ENCODE measurements at places on chromosomes 1 and 21.

DNA sequence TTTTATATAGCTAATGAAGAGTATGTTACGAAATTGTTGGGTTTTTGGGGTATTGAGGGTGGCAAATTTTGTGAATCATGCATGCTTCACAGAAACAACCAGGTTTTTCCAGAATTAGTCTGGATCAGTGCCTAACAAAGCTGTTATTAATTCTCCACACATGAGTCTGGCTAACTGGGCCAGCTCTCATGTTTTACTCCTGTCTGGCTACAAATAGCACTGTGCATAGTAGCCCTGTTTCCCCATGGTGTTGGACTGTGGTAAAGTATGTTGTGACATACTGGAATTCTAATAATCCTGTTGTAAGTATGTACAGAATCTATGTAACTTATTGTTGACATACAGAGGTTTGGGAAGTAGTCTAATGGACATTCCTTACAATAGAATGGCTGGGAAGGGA lies 35.8 kb downstream of the S100B start:
- DNase-seq = no peak

DNA sequence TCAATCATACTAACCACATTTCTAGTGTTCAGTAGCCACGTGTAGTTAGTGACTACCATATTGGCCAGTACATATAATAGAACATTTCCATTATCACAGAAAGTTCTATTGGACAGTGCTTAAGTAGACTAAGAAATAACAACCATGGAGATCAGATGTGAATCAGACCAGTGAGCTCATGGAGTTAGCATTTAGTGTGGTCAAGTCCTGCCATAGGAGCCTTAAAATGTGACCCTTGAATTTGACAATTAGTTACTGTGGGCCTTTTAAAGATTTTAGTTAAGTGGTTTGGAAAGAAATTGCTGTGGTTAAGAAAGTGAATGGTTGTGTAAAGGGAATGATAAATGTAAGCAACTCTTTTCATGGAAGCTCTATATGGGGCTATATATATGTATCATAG lies 123.4 kb downstream of the POU2F1 start:
- DNase-seq = no peak

- DNase-seq = no peak
Observed at GRCh38 chr1:185556561-185556960, 177.6 kb upstream of the HMCN1 start.

DNA sequence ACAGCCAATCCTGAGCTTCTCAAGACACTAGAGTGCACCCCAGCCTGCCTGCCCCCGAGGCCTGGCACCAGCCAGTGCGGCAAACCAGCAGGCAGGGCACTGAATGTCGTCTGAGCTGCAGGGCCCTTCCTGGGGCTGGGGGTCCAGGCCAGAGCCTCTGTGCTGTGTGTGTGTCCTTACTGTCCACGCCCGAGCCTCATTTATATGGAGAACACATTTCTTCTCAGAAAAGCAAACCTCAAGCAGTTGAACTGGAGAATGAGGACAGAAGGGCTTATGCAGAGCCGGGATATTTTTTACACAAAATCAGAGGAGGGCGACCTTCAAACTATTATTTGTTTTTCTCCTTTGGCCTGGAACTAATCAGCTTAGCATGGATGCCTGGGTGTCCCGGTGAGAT lies 52.7 kb downstream of the POFUT2 start:
- no peak for DNase-seq

DNA sequence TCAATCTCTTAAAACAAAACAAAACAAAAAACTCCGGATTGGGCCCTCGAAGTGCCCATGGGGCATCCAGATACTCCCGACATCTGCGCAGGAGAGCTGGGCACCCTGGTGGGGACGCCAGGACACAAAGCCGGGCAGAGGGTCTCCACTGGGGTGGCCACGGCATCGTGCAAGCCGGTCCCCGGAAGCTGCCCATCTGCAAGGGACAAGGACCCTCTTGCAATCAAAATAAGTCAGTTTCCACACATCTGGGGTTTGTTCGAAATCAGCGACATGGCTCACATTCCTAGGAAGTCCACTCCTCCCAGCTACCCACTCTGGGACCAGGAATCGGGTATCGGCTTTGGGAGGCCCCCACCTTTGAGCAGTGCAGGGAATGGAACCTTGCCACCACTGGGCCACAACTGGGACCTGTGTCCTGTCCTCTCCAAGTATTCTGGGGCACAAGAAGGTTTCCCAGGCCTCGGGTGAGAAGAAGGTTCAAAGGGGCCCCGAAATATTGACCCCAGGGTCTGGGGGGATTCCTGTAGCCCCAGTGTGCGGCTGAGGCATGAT lies 4.6 kb upstream of the PRDM16 start:
- no peak for DNase-seq

- DNase-seq = no peak
Observed at GRCh38 chr1:121518726-121519041, 333.9 kb downstream of the SRGAP2C start.

GRCh38 chr1:223337174-223337869 lies 26.7 kb downstream of the SUSD4 start:
- no peak for DNase-seq

DNA sequence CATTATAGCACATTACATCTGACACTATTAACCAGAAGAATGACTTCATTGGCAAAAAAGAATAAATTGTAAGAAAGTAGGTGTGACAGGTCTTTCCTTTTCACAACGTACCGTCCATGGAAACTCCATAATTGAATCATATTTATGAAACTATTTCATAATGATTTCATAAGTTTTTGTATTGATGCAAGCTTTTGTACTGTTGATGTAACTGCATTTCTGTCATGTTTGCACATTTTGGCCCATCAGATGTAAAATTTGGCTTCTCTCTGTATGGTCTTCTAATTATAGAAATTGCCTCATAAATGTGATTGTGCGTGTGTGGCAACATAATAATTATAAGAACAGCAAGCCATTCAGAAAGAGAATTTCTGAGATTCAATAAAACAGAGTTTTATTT lies 180.7 kb upstream of the ZNHIT6 start:
- no peak for DNase-seq

DNA sequence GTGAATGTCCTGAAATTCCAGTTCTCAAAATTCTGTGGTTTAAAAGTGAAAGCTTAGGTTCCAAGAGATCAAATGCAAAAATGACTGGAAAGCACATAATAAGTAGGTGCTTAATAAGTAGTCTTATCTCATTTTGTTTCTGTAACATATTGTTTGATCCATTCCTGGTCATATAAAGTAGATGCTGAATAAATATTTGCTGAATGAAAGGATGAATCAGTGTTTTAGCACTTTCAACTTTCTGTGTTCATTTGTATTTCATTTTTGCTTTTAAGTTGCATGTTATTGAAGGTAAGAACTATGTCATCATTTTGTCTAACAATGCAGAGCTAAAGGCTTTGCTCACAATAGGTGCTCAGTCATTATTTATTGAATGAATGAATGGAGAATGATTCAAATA lies 6.3 kb downstream of the MAST2 start:
- no peak for DNase-seq

GRCh38 chr1:64243757-64244080 lies 40.3 kb downstream of the UBE2U start:
- DNase-seq = no peak

DNA sequence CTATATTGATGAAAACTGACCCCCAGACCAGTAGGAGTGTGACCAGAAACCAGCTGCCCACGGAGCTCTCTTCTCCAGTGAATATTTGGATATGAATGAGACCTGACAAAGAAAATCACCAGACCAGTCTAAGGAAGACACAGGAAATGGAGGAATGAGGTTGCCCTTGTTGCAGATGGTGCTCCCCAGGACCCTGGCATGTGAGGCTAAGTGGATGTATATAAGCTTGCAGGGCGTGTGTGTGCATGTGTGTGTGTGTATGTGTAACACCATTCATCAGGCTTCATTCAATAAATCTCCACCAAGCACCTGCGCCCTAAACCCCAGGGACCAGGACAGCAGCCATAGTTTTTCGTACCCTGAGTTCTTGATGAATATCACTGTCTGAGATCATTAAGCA lies 14.4 kb downstream of the PHLDA3 start:
- no peak for DNase-seq

DNA sequence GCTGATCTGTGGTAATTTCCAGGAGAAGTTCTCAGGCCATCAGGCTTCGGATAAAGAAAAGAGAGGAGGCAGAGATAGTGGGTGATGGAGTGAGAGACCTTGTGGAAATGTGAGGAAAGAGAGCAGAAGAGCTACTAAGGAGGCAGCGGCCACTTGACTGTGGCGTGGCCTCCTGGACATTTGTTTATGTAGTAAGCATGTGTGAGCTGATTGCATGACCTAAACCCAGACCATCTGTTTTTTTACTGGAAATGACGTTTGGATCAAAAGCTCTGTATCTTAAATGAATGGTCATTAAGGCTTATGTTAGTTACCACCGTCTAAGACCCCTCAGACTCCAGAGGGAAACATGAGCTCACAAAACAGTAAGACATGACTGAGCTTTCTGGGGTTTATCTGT lies 13.6 kb downstream of the ATP1B1 start:
- DNase-seq = no peak

GRCh38 chr1:218759795-218760194 lies 413.9 kb upstream of the LYPLAL1 start:
- DNase-seq = no peak

DNA sequence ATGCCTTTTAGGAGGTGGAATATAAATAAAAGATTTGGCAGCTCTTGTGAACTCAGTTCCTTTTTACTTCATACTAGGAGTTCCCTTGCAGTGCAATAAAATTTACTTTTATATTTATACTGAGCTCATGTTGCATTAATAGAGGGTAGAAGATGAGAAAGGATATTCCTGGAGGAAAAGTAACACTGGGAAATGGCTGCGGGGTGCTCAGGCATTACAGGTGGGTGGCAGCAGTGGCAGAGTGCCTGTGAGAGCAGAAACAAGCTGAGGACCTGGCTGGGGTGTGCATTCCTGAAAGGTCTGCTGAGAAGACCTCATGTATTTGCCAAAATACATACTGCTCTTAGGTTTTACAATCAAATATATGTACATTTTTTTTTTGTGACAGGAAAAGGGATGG lies 126.9 kb downstream of the COQ8A start:
- no peak for DNase-seq

GRCh38 chr1:165851034-165851658 lies 23.7 kb downstream of the UCK2 start:
- no peak for DNase-seq

GRCh38 chr1:55057956-55058298 lies 18.6 kb downstream of the PCSK9 start:
- DNase-seq = no peak

DNA sequence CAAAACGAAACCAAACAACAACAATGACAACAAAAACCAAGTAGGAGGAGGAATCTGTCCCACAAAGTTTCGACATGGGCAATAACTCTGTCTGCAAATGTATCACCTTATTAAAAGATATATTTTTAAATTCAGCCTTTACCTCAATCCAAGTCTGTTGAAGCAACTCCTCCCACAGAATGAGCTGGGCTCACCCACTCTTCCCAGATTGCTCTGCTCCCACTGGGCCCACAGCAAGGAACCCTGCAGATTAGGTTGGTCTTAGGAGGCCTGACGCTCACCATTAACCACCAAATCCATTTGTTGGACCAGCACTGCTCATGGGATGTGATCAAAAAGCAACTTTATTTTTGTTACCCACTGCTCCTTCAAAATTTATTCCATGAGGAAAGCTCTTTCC lies 114.7 kb upstream of the CDC42BPA start:
- no peak for DNase-seq

DNA sequence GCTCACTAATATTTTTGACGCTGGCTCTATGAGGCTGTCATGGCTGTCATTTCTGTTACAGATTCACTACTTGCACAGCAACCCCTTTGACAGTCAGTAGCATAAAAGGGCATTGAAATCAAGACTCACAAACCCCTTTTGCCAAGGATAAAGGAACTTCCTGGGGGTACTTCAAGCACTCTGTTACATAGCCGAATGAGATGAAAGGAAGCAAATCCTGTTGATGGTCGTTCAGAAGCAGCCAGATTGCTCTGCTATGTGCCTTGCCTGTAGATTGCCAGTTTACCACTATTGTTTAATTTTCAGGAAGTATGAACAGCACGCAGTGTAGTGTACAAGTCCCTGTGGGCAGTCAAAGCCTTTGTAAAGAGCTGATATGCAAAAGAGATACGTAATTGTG lies 296.2 kb downstream of the LRRIQ3 start:
- DNase-seq = no peak

DNA sequence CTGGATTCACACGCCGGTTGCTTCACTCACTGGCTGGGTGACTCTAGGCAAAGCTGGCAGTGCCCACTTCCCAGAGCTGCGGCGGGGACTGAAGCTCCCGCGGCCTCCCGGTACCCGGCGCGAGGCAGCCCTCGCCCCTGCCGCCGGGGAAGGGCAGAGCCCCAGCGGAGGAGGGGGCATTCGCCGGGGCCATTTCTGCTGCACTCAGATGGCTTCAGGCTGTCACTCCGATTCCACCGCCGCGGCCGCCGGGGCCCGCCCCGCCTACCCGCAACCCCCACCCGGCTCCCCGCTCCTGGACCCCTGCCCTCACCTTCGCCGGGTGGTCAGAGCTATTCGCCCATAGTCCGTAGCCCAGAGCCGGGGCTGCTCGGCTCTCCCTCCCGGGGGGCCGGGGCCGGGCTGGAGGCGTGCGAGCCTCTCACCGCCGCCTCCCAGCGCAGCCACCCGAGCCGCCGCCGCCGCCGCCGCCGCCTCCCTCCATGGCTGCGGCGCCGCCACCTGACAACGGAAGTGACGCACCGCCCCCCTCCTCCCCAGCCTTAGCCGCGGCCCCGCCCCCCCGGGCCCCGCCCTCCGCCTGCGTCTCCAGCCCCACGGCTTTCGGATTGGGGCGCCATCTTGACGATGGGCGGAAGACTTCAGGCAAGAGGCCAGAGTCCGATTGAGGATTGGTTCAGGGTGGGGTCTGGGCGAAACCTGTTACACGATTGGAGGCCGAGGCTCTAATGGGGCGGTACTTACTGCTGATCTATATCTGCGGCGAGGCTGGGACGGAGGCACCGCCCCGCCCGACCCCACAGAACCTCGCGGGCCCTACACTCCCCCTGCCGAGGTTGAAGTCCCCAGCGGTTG lies at the start of gene STK40:
TSS of gene STK40 (minus strand) at position 515 of the 855 bp plus-strand sequence. CDS start 24,592 bp downstream, outside the sequence.
- DNase-seq = peak; percentile 97

- no peak for DNase-seq
Observed at GRCh38 chr1:158169105-158169504, 11.6 kb upstream of the CD1D start.

DNA sequence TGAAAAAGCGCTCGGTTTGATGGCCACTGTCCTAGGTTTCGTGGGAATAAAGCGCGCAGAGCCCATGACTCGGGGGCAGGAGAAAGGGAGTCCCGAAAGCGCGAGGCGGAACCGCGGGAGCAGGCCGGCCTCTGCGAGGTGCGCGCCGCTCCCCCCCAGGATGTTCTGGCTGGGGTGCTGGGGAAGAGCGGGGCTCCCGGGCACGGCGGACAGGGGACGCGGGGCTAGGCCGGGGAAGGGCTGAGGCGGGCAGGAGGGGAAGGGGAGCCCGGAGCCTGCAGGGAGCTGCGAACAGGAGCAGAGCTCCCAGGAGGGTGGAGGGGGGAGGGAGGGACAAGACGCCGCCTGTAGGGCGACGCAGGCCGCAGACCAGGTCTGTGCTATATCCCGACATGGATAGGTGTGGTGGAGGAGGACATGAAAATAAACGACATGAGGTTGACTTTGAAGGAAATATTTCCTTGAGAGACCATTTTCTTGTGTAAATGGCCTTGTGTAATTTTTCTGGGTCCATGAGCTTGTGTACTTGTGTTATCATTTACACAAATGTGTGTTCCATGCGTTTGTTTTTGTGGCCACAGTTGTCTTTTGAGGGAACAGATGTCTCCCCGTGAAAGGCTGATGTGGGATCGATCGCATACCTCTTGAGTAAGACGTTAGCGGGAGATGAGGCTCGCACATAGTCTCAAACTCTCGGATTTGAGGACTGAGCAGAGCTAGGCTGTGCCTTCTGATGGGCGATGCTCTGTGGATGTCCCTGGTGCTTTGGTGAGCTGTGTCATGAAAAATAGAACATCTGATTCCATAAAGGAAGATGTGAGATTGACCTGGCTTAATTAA lies 1.3 kb downstream of the PCNT start:
- DNase-seq = peak; percentile 26

All from stimulated activated CD4-positive, alpha-beta T cell treated with anti-CD3 and anti-CD28 coated beads, Interleukin-1b, Interleukin-23, amount 100 ng/mL, for 4 hours (primary cell).